HuH-7 (cell line): ENCODE measurements at places on chromosomes 16 and 17.

- no peak for DNase-seq
Measured at GRCh38 chr16:11679250-11679649, 11.0 kb downstream of the SNN start.

- no peak for DNase-seq
Measured at GRCh38 chr16:79067600-79067999, 532.9 kb downstream of the MAF start.

DNA sequence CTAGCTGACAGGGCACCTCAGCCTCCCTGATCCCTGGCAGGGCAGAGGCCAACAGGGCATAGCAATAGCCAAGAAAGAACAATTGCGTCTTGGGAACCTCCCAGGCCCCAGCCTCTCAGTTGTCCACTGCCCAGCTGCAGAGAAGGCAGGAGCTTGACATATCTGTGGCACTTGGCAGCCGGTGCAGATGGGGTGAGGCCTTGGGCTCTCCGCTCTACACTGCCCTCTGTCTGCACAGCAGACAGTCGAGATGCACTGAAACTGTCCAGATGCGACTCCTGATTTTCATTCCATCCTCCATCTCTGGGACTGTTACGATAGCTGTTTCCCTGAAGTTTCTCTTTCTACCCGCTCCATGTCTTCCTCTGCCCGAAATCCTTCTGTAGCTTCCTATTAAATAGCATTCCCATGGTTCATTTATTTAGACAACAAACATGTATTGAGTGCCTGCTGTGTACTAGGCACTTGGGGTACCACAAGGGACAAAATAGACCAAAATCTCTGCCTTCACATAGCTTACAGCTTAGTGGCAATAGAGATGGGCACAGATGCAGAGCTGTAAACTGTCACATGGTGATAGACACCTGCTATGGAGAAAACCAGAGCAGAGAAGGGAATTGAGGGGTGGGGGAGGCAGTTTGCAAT lies 3.3 kb downstream of the POLR3E start:
- DNase-seq = peak; percentile 84

GRCh38 chr17:79024901-79025737 lies 1.1 kb downstream of the C1QTNF1 start:
- DNase-seq = no peak

GRCh38 chr16:70159355-70160348 lies 13.9 kb upstream of the CLEC18C start:
- no peak for DNase-seq

DNA sequence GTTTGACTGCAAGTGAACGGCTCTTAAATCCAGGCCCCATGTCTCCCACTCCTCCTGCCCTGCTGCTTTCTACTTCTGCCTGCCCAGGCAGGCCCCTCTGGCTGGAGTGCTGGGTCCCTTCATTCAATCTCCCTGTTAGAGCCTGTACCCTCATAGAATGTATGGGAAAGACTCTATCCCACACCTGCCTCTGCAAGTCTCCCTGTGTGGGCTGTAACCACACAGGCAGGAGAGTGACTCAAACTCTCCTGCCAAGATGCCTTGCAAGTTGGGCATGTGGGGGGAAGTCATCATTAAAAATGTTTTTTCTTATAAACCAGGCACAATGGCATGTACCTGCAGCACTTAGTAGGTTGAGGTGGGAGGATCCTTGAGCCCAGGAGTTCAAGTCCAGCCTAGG lies 77.5 kb downstream of the PLXDC1 start:
- no peak for DNase-seq

DNA sequence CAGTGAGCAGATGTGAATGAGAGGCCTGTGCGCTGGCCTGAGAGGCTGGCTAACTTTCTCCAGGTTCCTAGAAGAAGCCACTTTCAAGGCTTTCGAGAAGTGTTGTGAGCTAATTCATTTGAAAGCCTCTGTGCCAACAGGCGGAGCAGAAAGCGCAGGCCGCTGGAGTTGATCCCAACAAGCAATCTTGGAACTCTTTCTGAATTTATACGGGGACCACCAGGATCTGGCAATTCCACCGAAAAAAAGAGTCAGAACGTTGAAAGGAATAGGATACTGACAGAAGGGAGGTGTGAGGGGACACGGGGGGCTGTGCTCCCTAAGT lies 71.3 kb upstream of the METRNL start:
- no peak for DNase-seq

DNA sequence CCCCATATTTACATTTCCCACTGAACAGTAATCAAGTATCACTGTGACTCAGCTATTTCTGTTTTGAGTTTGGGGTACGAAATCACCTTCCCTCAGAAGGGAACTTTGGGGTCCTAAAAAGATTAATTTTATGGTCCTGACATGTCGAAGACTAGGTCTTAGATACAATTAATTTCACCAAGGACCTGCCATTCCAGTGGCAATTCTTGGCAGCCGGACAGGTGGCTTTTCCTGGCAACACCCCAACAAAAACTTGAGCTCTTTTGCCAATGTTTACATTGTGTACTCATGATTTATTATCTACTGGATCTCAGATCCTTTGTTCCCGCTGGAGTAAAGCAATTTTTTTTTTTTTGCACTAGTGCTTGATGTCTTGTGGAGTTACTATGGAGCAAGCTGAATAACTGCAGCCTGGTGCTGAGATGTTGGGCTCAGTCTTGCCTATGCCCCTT lies 14.4 kb downstream of the SLFN5 start:
- DNase-seq = no peak

DNA sequence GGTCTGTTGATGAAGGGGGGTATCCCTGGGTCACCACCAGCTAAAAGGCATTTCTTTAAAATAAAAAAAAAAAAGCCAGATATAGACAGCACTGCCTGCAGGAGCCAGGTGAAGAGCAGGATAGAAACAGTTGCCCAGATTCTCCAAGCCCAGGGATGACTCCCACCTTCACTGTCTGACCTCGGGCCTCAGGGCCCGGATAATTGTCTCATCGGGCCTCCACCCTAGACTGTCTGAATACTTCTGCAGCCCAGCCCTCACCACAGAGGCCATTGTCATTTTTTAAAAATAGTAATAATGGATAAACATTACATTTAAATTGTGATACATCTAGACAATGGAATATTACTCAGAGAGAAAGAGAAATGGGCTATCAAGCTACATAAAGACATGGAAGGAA lies 92.8 kb upstream of the TNRC6C start:
- DNase-seq = no peak

DNA sequence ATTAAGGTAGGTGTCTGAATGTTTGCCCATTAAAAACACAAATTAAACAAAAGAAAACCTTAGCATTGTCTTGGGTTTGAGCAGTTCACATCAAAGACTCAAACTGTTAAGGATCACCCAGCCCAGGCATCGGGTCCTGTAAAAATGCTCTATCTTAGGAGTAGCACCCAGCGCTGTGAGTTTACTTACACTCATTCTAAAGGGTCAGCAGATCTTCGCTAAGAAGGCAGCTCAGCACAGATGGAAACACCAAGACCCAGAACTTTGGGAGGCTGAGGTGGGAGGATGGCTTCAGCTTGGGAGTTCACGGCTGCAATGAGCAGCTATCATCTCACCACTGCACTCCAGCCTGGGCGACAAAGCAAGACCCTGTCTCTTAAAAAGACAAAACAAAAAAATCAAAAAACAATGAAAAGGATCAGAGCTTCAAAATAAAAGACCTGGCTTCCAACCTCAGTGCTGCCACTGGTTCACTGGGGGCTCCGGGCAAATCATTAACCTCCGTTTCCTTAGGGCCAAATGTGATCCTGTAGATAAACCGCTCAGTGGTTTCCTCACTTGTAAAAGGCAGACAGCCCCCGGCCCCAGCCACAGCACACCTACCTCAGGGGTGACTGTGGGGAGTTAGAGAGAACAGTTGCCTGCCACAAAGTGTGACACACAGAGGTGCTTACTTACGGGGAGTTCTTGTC lies 11.1 kb downstream of the COG1 start:
- DNase-seq = no peak

DNA sequence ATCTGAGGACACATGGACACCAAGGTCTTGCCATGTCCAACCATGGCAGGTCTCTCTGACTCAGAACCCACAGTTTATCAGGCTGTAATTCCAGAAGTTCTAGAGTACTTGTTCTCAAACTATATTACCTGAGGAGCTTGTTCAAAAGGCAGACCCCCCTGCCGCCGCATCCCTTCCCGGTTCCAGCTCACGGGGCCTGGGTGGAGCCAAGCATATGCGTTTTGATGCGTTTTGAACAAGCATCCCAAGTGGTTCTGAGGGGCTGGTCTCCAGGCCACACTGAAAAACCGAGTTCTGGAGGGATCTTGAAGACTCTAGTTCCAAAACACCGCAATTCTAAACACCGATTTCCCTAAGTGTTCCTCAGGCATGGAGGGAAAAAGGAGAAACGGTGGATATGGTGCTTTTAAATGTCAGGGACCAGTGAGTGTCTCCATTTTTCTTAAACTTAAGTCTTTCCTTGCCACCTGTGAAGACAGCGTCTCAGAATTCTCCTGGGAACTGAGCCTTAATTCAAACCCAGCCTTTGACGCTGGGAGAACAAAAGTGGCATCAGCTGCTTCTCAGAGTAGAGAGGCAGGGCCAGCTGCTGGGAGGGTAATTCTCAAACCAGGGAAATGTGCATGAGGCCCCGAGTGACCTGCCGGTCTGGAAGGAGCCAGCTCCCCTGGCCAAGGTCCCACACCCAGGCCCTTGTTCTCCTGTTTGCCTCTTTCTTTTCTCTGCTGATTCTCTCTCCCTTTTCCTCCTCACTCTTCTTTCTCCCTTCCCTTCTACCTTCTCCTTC lies 84.4 kb upstream of the PLCG2 start:
- DNase-seq = no peak

- DNase-seq = no peak
Measured at GRCh38 chr16:84314814-84315213, 20.1 kb downstream of the WFDC1 start.

GRCh38 chr17:47928415-47928814 lies 13.0 kb upstream of the PNPO start:
- DNase-seq = no peak

DNA sequence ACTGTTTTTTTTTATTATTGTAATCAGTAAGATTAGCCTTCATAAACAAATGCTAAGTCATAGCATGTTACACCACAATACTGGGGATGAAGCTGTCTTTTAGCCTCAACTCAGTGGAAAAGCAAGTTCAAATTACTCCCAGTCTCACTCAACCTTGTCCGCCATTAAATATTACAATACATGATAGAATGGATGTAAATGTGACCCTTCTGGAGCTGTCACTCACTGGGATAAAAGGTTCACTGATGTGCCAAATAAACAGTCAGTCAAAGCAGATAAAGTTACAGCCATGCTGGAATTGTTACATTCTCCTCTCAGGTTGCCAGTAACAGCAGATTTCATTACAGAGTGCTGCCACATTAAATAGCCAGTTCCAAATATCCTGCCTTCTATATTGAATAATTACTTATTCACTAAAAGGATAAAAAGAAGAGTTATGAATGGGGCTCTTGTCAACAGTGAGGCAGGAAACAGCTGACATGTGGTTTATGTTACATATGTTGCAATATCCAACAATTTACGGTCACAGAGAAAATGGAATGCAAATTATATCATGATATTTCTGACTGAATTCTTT lies 53.4 kb downstream of the BRIP1 start:
- DNase-seq = no peak

- DNase-seq = no peak
Measured at GRCh38 chr16:72112906-72113615, 19.4 kb downstream of the DHX38 start.

DNA sequence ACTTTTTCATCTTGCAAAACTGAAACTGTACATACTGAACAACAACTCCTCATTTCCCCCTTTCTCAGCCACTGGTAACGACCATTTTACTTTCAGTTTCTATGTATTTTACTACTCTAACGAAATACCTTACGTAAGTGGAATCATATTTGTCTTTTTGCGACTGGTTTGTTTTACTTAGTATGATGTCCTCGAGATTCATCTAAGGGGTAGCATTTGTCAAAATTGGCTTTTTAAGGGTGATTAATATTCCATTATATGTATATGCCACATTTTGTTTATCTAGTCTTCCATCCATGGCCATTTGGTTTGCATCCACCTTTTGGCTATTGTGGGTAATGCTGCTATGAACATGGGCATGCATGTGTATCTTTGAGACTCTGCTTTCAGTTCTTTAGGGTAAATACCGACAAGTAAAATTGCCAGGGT lies 10.4 kb downstream of the KPNB1 start:
- no peak for DNase-seq

DNA sequence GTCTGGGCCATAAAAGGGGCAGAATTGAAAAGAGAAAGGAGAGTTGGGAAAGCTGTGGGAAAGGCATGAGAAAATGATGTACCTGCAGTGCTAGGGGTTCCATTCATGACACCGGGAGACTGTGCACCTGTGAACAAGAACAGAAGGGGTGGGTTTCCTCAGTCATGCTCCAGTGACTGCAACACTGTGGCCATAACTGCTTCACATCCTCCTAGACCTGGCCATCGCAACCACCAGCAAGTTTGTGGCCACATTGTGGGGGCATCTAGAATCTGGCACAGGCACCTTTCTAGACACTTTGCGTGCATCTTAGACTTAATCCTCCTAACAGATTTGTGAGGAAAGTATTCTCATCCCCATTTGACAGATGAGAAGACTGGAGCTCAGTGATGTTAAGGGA lies 12.7 kb downstream of the GP2 start:
- no peak for DNase-seq

DNA sequence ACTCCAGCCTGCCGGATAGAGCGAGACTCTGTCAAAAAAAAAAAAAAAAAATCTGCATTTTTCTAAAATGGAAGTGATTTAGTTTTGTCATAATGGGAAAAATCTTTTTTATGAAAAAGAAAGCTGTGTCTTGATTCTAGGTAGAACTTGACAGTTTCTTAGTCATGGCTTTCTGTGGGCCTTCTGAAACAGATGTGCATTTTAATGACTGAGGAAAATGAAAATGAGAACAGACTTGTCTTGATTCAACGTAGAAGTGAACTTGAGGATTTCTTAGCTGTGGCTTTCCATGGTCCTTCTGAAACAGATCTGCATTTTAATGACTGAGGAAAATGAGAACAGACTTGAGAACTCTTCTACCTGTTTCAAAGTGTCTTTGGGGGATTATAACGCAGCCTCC lies 171.7 kb downstream of the VPS53 start:
- DNase-seq = no peak

GRCh38 chr17:64219571-64219970 lies 43.5 kb downstream of the TEX2 start:
- DNase-seq = no peak

DNA sequence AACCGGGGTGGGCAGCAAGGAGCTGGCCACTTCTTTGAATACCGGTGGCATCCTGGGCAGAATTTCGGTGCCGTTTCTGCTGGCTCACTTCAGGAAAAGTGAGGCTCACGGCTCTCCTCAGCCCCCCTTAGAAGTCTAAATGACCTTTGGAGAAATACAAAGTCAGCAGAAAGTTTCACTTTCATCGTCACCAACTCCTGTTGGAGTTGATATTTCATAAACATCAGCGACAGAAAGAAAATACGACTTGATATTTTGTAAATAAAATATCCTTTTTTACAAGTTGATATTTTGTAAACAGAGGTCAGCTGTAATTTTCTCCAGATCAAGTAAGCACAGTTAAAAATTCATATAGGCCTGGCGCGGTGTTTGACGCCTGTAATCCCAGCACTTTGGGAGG lies 781 bp downstream of the ZNF75A start:
- DNase-seq = no peak

- DNase-seq = no peak
Measured at GRCh38 chr17:29140051-29140621, 40.1 kb downstream of the MYO18A start.
